ENCODE measurements at places on chromosomes 6 and 20.
A peak's percentile ranks its signal among the peaks of the same experiment; 100 is the strongest.

- no peak for DNase-seq
Observed at GRCh38 chr20:63735859-63736718, at the start of gene LIME1. Gene LIME1 (plus strand): TSS chr20:63736664. CDS start chr20:63737550, 886 bp downstream.

- no peak for DNase-seq
Observed at GRCh38 chr6:84329077-84329476, 101.6 kb upstream of the CEP162 start.

GRCh38 chr6:131379948-131380347 is 193.1 kb upstream of the ARG1 start:
- no peak for DNase-seq

- no peak for DNase-seq
Observed at GRCh38 chr20:57980506-57980905, 247.9 kb downstream of the ANKRD60 start.

DNA sequence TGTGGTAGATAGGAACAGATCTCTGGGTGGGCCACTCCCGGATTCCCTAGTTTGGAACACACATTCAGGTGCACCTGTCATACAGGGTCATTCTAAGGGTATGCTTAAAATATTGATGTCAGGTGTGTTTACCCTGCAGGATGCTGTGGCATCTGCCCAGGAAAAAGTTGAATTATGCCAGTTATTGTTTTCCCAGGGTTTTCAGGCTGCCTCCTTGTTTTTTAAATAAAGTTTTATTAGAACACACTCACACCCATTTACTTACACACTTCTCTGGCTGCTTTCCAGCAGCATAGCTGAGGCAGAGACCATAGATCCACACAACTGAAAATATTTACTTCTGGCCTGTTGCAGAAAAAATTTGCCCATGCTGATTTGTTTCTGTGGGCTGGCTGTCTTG is 76.5 kb downstream of the PHACTR3 start:
- DNase-seq, result no peak

DNA sequence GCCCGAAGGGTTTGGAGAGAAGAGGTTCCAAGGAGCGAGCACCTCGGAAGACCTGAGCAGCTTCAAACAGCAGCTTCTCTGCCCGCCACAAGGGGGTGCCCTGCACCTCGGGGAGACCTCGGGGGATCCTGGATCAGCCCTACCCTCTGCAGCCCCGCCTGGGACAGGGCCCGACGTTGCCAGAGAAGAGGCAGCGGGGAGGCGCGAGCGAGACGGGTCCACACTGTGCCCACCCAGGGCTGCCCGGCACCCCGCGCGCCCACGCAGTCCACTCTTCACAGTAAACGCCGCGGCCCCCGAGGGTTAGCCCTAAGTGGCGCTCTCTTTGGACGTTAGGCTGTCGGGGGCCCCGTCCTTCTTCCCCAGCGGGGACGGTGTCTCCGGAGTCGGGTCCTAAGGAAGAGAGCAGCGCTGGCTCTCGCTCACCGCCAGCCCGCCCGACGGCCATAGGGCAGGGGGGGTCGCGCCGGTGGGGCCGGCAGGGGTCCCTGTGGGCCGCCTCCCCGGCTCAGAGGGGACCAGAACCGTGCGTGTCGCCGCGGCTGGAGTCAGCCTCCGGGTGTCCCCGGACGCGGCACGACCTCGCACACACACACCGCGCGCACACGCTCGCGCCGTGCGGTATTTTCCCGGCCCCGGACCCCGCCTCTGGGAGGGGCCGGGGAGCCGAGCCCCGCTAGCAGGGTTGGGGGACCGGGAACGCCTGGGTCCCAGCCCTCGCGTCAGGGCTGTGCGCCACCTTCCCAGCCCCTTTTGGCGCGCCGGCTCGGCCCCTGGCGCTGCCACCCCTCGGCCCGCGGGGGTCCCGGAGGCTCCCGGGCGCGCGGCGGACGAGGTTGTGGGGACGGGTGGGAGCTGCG is 929 bp downstream of the CDH22 start:
- peak; percentile 53 for DNase-seq

DNA sequence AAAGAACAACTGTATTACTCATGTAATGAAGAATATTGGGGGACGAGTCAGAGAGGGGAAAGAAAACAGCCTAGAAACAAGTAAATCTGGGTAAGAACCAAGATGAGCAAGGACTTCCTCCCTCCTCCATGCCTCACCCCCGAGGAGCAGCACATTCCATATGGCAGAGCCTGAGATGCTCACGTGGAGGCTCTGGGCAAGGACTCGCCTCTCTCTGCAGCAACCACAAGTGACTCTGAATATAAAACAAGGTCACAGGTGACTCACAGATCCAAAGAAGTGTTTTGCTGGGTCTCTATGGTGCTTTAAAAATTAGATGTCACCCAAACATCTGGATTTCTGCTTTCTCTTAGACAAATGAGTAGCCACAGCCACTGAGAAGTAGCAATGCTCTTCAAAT is 453.0 kb upstream of the SULF2 start:
- DNase-seq, result no peak

DNA sequence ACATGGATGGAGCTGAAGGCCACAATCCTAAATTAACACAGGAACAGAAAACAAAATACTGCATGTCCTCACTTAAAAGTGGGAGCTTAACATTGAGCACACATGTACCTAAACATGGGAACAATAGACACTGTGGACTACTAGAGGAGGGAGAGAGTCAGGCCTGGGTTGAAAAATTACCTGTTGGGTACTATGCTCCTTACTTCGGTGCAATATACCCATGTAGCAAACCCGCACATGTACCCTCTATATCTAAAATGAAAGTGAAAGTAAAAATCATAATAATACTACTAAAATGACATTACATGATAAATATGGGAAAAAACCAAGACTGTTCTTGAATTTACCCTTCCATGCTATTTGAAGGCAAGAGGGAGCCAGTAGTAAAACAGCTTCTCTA is 1273.8 kb upstream of the ADGRB3 start:
- DNase-seq, result no peak

DNA sequence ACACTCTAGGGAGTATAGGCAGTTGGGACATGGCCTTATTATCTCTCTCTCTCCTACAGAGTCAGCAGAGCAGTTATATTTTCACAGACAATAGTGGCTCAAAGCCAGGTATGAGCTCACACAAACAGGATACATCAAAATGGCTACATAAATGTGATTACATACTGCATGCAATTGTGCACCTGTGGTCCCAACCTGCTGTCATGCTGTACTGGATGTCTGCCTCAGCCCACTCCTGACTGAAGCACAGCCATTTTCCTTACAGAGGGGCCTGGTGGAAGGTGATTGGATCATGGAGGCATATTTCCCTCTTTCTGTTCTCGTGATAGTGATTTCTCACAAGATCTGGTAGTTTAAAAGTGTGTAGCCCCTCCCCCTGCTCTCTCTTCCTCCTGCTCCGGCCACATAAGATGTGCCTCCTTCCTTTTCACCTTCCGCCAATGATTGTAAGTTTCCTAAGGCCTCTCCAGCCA is 37.0 kb upstream of the SAMHD1 start:
- DNase-seq, result no peak

GRCh38 chr6:149228311-149228955 is 89.1 kb upstream of the TAB2 start:
- no peak for DNase-seq

GRCh38 chr6:15374119-15374518 is 128.2 kb downstream of the JARID2 start:
- DNase-seq, result no peak

GRCh38 chr20:37494301-37494700 is 26.7 kb upstream of the NNAT start:
- no peak for DNase-seq

GRCh38 chr6:8434727-8435092 is 635 bp downstream of the SLC35B3 start:
- no peak for DNase-seq

DNA sequence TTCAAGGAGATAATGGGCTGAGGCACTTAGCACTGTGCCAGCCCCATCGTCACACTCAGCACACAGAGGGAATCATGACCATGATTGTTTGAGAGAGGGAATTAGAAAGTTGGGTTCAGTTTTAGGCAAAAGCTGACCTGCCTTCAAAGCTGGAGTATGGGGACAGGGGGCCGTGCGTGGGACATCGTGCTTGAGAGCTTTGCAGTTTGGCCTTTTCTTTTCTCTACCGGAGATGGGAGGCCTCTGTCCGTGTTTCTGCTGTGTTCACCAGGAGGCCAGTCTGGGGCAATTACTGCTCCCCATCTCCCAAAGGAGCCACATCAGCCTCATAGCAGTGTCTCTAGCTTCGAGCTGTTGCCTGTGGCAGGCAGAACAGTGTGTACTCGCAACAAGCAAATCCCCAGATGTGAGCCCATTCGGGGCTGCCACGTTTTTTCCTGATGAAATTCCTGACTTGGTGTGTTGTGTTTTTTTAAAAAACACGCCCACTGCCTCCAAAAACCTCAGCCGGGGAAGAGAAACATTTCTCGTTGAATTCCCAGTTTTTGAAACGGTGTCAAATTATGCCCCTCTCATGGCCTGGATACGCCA is 20.2 kb downstream of the EYA2 start:
- no peak for DNase-seq

- DNase-seq, result peak; percentile 78
Observed at GRCh38 chr6:151063352-151063751, 176.4 kb upstream of the AKAP12 start.

GRCh38 chr6:79617518-79617941 is 13.6 kb upstream of the SH3BGRL2 start:
- no peak for DNase-seq

GRCh38 chr6:149933036-149933435 is 8.8 kb upstream of the ULBP2 start:
- no peak for DNase-seq

DNA sequence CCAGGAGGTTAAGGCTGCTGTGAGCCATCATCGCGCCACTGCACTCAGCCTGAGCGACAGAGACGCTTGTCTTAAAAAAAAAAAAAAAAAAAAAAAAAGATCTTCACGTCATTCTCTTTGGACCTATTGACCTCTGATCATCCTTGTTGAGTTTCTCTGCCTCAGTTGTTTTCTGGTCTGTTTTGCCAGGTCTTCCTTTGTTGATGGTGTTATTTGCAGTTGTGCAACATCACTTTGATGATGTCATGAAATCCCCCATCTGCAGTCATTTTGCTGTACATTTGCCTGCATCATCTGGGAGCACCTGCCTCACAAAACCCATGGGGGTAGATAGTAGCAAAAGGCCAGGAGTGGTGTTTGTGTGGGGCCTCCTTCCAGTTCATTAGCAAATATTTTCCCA is 39.2 kb upstream of the CHMP4B start:
- no peak for DNase-seq

DNA sequence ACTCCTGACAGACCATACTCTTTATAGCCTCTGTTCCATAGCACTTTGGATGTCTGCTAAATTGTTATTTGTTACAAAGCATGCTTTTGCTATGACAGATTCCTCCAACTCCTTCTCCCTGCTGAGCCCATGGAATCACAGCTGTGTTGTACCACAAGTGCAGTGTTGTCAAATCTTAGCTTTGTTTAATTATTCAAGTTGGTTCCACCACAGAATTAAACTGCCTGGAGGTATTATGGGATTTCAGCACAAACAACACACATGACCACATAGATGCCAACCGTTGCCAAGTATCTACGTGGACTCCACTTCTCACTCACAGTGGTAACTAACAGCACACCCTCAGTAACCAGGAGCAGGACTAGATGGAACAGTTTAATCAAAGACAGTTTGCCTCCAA is 32.7 kb upstream of the MARCKS start:
- peak; percentile 39 for DNase-seq

- no peak for DNase-seq
Observed at GRCh38 chr20:40314278-40314677, 374.8 kb downstream of the MAFB start.

DNA sequence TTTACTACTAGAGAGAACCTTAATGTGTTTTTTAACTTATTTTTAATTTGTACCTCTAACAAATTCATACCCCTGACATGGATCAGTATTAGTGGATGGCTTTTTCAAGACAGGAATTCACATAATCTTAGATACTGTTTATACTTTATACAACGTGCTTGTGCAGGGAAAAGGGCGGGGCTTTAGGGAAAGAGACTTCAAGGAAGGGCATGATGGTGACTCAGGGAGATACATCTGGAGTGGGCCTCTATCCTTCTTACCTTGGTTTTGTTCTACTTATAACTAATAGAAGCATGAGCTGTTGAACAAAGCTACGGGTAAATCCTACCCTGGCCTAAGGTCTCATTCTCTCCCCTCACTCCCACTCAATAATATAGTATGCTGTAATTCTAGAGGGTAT is 160.8 kb downstream of the C6orf58 start:
- no peak for DNase-seq

DNA sequence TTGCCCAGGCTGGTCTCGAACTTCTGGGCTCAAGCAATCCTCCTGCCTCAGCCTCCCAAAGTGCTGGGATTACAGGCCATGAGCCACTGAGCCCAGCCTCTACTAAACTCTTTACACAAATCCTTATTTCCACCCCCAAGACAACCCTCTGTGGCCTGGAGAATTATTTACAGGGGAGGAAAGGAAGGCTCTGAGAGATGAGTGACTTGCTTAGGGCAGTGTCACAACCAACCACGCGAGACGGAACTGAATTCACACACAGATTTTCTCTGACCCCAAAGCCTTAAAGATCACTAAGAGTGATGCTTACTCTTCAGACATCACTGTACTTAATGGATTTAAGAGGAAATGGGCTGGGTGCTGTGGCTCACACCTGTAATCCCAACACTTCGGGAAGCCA is 86.2 kb downstream of the RIPOR3 start:
- no peak for DNase-seq

- DNase-seq, result no peak
Observed at GRCh38 chr6:126039284-126039683, 52.9 kb downstream of the TRMT11 start.

- no peak for DNase-seq
Observed at GRCh38 chr6:148883270-148883669, 136.4 kb downstream of the UST start.

DNA sequence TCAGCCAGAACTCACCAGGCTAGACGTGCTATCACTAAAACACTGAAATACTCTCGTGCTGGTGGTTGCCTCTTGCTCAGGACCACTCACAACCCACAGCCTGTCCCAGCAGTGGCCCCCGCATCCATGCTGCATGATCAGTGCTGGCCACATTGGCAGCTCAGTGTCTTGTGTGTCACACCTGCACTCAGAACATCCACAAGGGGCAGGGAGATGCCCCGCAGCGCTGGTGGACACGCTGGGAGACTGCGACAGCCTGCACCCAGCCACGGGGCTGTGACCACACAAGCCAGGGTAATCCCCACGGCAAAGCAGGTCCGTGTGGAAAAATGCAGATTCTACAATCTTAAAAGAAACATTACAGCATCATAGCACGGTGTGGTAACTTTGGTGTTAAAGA is 23.9 kb upstream of the APMAP start:
- DNase-seq, result no peak

- DNase-seq, result peak; percentile 9
Observed at GRCh38 chr6:160667639-160668481, 3.8 kb upstream of the LPA start.

- DNase-seq, result no peak
Observed at GRCh38 chr6:11604215-11604614, 66.7 kb downstream of the TMEM170B start.

- DNase-seq, result no peak
Observed at GRCh38 chr6:112054001-112054400, at the start of gene CCN6. Gene CCN6 (plus strand): TSS chr6:112054104. CDS start chr6:112054358, 254 bp downstream.

DNA sequence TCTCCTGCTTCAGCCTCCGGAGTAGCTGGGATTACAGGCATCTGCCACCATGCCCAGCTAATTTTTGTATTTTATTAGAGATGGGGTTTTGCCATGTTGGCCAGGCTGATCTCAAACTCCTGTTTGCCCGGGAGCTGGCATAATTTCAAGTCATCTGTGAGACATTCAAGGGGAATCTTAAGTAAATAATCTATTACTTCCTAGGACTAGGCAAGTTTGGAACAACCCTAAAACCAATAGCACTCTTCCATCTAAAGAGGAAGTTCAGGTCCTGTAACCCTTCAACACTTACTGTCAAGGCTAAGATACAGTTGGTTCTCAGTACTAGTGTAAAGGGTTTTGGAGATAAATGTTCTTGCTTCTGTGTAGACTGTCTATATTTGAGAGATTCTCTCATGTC is 267.8 kb upstream of the IRAK1BP1 start:
- DNase-seq, result no peak
